Pancreas (tissue), 10 donors: ENCODE measurements at places on chromosomes 5 and 9. TPM values are rescaled to one million over a fixed set of nuclear protein-coding genes. Genes with fewer than 3 reads are reported as not detected.

Gene NRG2
- 1.2 TPM for polyA plus RNA-seq

Gene STPG3
- not detected for polyA plus RNA-seq

Gene FBP2
- 0.49 TPM for polyA plus RNA-seq

Gene INSL6
- polyA plus RNA-seq = not detected

Gene ZNF618
- polyA plus RNA-seq = 6.4 TPM

Gene NRARP
- polyA plus RNA-seq = 1.3 TPM

Gene PDE8B
- polyA plus RNA-seq = 11.9 TPM

Gene PCDHA12
- polyA plus RNA-seq = 0.54 TPM

Gene BRD9
- 38.5 TPM for polyA plus RNA-seq

Gene SIL1
- polyA plus RNA-seq = 119 TPM

Gene CCL21
- 53.5 TPM for polyA plus RNA-seq

Gene CAMK2A
- 0.12 TPM for polyA plus RNA-seq

Gene KCNT1
- 0.46 TPM for polyA plus RNA-seq

Gene APBA1
- 0.68 TPM for polyA plus RNA-seq

Gene BSPRY
- 12.5 TPM for polyA plus RNA-seq

Gene PRRT1B
- polyA plus RNA-seq = 5.0 TPM

Gene DAB2
- 12.0 TPM for polyA plus RNA-seq

Gene GLRA1
- 0.08 TPM for polyA plus RNA-seq

Gene RBM27
- polyA plus RNA-seq = 4.1 TPM

Gene CAMK4
- polyA plus RNA-seq = 0.12 TPM

Gene KLF9
- 16.2 TPM for polyA plus RNA-seq

Gene PCDHGB5
- polyA plus RNA-seq = 1.1 TPM

Gene CD72
- 7.7 TPM for polyA plus RNA-seq

Gene LEAP2
- polyA plus RNA-seq = 3.9 TPM

Gene TMEM215
- polyA plus RNA-seq = not detected

Gene RXRA
- 35.1 TPM for polyA plus RNA-seq

Gene MED10
- 17.4 TPM for polyA plus RNA-seq

Gene SLC25A48
- 1.5 TPM for polyA plus RNA-seq

Gene NIPAL4
- polyA plus RNA-seq = not detected

Gene MSX2
- 0.27 TPM for polyA plus RNA-seq
